ENCODE measurements at places on chromosomes 7 and 10. TPM values are rescaled to one million over a fixed set of nuclear protein-coding genes. Genes with fewer than 3 reads are reported as not detected.

The MYL10 gene
- total RNA-seq = not detected

The DMBT1 gene
- total RNA-seq = not detected

The TSPAN12 gene
- total RNA-seq = not detected

The CDC14C gene
- not detected for total RNA-seq

The MACC1 gene
- total RNA-seq = 0.09 TPM

DNA sequence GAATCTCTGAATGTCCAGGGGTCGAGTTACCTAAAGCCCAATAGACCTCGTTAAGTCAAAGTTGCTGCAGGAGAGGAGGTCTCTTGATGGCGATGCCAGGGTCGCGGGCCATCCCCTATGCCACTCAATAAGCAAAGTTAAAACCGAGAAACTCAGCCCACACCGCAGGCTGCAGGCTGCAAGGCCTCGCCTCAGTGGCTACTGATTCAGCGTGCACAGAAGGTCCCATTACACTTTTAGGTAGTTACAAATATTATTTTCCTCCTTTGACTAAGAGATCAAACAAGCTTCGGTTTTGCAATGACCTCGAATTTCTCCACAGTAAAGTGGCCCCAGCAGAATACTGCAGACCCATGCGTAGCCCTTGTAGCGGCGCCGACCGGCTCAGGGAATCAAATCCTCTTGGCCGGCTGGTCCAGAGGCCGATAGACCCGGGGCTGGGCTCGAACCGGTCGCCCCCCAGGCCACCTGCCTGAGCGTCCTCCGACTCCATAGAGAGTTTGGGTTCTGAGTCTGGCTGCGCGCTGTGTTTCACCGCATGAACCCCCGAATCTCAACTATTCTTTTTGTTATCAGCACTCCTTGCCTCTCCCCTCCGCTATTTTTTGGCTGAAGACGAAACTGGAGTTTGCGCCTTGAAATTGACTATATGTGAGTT is 2.3 kb downstream of the C1QL3 start:
- no peak overlapping the region for H3K27ac ChIP-seq
- H3K36me3 ChIP-seq = no peaks in the 10 kb centered on the region
- H3K4me1 ChIP-seq = peaks cover 13% of the 10 kb centered on the region
- H3K4me3 ChIP-seq = no peak overlapping the region
- peaks cover 10% of the 10 kb centered on the region for H3K27me3 ChIP-seq

GRCh38 chr7:491292-491957 is 28.2 kb downstream of the PDGFA start:
- no peak overlapping the region for H3K27ac ChIP-seq
- no peak for DNase-seq
- H3K27me3 ChIP-seq = no peaks in the 10 kb centered on the region

- H3K27me3 ChIP-seq = no peaks in the 10 kb centered on the region
- no peak overlapping the region for H3K27ac ChIP-seq
- H3K4me1 ChIP-seq = peaks cover 16% of the 10 kb centered on the region
- no peaks in the 10 kb centered on the region for H3K36me3 ChIP-seq
These were observed 370.2 kb downstream of the GATA3 start for GRCh38 chr10:8424555-8425211.

DNA sequence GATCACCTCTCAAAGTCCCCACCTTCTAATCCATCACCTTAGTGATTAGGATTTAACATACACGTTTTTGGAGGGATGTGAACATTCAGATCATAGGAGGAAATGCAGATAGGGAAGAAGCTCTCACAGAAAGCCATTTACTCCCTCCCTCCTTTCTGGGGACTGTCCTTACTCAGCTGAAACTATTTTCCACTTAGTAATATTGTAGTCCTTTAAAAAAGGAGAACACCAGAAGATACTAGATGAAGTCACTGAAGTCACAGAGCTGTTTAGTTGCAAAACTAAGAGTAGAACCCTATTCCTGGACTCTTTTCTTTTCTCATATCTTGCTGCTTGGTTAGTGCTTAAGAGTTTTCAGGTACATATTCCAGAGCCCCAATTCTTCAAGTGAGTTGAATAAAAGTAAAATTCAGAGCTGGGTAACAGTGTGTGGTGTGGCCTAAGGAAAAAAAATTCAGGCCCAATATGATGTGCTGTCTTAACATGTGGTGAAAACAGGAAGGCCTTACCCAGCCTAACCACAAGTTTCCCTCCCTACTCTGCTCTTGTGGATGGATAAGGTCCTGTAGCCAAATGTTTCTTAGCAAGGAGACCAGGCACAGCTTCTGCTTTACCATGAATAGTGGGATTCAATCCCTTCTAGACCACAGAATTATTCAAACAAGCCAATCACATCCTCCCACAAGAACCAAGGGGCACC is 135.7 kb downstream of the INHBA start:
- no peak for DNase-seq
- no peaks in the 10 kb centered on the region for H3K36me3 ChIP-seq
- H3K4me1 ChIP-seq = no peaks in the 10 kb centered on the region
- no peaks in the 10 kb centered on the region for H3K27me3 ChIP-seq
- H3K27ac ChIP-seq = no peak overlapping the region

GRCh38 chr10:16954280-16955030 is 137.2 kb upstream of the RSU1 start:
- H3K4me1 ChIP-seq = no peaks in the 10 kb centered on the region
- H3K27ac ChIP-seq = no peak overlapping the region
- no peak overlapping the region for H3K4me3 ChIP-seq
- no peaks in the 10 kb centered on the region for H3K36me3 ChIP-seq
- no peak for DNase-seq

DNA sequence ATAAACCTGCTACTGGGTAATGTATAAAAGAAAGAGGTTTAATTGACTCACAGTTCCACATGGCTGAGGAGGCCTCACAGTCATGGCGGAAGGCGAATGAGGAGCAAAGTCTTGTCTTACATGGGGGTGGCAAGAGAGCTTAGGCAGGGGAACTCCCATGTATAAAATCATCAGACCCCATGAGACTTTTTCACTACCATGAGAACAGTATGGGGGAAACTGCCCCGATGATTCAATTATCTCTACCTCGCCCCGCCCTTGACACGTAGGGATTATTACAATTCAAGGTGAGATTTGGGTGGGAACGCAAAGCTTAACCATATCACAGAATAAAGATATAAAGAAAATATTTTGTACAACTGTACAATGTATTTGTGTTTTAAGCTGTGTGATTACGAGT is 39.4 kb upstream of the PLCE1 start:
- no peak overlapping the region for H3K4me3 ChIP-seq
- H3K27ac ChIP-seq = no peak overlapping the region
- no peak for DNase-seq
- no peaks in the 10 kb centered on the region for H3K27me3 ChIP-seq
- no peaks in the 10 kb centered on the region for H3K4me1 ChIP-seq

DNA sequence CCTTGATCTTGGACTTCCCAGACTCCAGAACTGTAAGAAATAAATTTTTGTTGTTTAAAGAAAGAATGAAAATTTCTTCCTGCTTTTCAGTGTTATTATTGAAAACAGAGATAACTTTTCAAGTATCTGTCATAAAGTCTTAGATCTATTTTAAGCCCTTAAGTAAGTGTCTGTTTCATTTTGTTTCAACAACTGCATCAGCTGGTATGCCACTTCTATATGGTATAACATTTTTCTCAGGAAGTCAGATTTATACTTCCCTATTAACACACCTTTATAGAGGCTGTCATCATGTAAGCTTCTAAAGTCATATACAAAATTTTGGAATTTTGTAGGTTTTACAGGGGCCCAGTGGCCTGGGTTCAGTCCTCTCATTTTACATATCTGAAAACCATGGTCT is 24.4 kb downstream of the RALA start:
- H3K27me3 ChIP-seq = no peaks in the 10 kb centered on the region
- no peaks in the 10 kb centered on the region for H3K36me3 ChIP-seq
- no peak overlapping the region for H3K4me3 ChIP-seq
- H3K27ac ChIP-seq = no peak overlapping the region

- H3K27ac ChIP-seq = no peak overlapping the region
- no peaks in the 10 kb centered on the region for H3K27me3 ChIP-seq
- peaks cover 55% of the 10 kb centered on the region for H3K36me3 ChIP-seq
- no peak overlapping the region for H3K4me3 ChIP-seq
- peaks cover 32% of the 10 kb centered on the region for H3K4me1 ChIP-seq
These were observed 4.1 kb downstream of the PPIF start for GRCh38 chr10:79351332-79351731.

DNA sequence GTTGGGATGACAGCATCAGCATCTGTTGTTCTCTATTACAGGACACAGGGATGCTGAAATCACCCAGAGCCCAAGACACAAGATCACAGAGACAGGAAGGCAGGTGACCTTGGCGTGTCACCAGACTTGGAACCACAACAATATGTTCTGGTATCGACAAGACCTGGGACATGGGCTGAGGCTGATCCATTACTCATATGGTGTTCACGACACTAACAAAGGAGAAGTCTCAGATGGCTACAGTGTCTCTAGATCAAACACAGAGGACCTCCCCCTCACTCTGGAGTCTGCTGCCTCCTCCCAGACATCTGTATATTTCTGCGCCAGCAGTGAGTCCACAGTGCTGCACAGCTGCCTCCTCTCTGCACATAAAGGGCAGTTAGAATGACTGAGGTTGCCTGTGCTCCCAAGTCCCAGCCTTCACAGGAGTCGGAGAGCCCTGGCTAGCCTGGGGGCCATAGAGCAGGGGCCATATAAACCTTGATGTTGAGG is 142.2 kb upstream of the PRSS58 start:
- H3K27me3 ChIP-seq = no peaks in the 10 kb centered on the region
- no peak for DNase-seq
- no peak overlapping the region for H3K4me3 ChIP-seq
- no peaks in the 10 kb centered on the region for H3K36me3 ChIP-seq
- no peak overlapping the region for H3K27ac ChIP-seq
- no peaks in the 10 kb centered on the region for H3K4me1 ChIP-seq

DNA sequence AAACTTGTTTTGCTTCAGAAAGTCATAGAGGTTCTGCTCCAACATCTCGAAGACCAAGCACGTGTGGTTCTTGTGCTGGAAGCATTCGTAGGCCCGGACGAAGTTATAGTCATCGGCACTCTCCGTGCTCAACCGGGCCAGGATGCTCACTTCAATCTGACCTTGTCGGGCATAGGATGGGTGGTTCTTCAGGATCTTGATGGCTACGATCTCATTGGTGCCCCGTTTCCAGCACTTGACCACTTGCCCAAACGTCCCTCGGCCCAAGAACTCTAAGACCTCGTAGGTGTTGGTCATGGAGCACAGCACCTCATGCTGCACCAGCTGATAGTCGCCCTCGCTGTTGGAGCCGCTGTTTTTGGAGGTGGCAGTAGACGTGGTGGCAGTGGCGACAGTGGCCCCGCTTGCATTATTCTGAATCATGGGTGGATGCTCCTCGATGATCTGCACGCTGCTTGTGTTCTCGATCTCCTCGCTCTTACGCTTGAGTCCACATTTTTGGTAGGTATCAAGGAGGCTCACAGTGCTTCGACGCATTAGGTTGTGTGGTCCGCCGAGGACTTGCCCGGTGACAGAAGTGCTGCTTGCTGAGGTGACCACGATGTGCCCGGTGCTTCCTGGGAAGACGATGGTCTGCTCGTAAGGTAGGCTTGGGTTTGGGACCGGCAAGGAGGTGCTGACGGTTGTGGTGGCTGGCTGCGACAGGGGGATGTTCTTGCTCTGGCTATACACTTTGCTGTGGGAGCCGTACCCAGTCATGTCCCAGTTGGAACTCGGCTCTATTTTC is 61.4 kb downstream of the HIPK2 start:
- H3K27me3 ChIP-seq = no peaks in the 10 kb centered on the region
- H3K4me1 ChIP-seq = peaks cover 12% of the 10 kb centered on the region

DNA sequence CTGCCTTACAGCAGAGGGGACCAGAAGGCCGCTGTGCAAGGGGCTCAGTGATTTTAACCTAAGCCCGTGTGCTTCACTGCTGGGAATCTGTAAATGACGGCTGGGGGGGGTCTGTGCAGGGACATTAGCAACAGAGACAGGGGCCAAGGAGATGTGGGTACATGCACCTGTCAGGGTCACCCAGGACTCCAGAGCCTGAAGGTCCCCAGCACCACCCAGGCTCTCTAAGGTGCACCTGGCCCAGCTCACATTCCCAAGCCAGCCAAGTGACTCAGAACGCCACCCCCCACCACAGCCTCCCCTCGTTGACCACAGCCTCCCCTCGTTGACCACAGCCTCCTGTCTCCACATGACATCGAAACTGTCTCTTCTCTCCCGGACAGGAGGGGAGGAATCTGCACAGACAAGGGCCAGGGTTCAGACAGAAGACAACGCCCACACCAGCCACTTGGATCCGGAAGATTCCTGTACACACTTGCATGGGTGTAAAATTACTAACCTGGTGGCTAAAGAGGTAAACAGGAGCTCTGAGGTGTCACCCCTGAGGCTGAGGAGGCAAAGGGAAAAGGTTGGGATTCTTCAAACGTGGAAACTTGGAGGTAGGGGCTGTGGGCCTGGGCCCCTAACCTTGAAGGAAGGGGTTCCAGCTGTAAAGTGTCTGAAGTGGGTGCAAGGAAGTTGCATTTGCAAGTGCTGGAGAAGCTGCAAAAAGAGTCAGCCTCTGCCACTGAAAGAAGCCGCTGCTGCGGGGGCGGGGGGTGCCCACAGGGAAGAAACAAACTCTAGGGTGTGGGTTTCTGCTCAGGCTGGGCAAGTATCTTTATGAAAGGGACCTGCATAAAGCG is 27.0 kb downstream of the CALML3 start:
- H3K36me3 ChIP-seq = no peaks in the 10 kb centered on the region
- DNase-seq = no peak
- no peak overlapping the region for H3K4me3 ChIP-seq
- H3K27me3 ChIP-seq = no peaks in the 10 kb centered on the region
- no peak overlapping the region for H3K27ac ChIP-seq
- H3K4me1 ChIP-seq = peaks cover 49% of the 10 kb centered on the region

- no peak overlapping the region for H3K4me3 ChIP-seq
- H3K4me1 ChIP-seq = no peaks in the 10 kb centered on the region
- no peaks in the 10 kb centered on the region for H3K36me3 ChIP-seq
- no peak for DNase-seq
- H3K27me3 ChIP-seq = no peaks in the 10 kb centered on the region
- no peak overlapping the region for H3K27ac ChIP-seq
These were observed 1105.3 kb downstream of the NRG3 start for GRCh38 chr10:82980321-82980720.

DNA sequence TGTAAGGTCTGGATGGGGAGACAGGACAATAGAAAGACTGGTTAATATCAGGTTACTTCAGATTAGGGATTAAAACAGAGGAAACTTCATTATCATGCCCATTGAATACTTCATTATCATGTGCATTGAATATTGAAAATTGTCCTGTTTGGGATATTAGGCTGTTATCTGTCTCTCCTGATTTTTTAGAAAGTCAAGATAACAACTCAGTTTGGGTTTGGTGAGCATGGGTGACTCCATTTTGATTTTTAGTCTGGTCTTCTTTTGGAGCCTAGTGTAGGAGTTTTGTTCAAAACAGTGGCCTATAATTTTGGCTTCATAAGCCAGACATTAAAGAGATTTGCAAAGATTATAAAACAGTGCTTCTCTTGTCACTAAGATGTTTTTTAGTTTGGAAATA is 95.5 kb downstream of the ADK start:
- no peak overlapping the region for H3K27ac ChIP-seq
- peaks cover 6% of the 10 kb centered on the region for H3K36me3 ChIP-seq
- H3K27me3 ChIP-seq = no peaks in the 10 kb centered on the region
- no peaks in the 10 kb centered on the region for H3K4me1 ChIP-seq
- H3K4me3 ChIP-seq = no peak overlapping the region

- H3K36me3 ChIP-seq = no peaks in the 10 kb centered on the region
- H3K27ac ChIP-seq = no peak overlapping the region
- H3K4me3 ChIP-seq = no peak overlapping the region
- no peaks in the 10 kb centered on the region for H3K27me3 ChIP-seq
- no peak for DNase-seq
These were observed 370.8 kb downstream of the GRID1 start for GRCh38 chr10:85995791-85996190.
